A549 treated with Hydrocortisone at 1 μM for 4 hours (cell line): ENCODE measurements at places on chromosomes 16 and 17. TPM values are rescaled to one million over a fixed set of nuclear protein-coding genes. Genes with fewer than 3 reads are reported as not detected.

Gene ZFHX3
- 7.6 to 13.0 TPM (median 10.3 TPM) in 5 replicates for total RNA-seq

Gene SLC5A11
- total RNA-seq = 0.22 to 0.51 TPM (median 0.36 TPM) in 5 replicates

Gene GINS2
- total RNA-seq = 28.6 to 33.5 TPM (median 30.3 TPM) in 5 replicates

Gene MNT
- total RNA-seq = 14.5 to 17.6 TPM (median 16.2 TPM) in 5 replicates

Gene RNF222
- not detected in 5 replicates for total RNA-seq

Gene KLHL10
- total RNA-seq = 0.05 to 0.25 TPM (median 0.10 TPM) in 3 of 5 replicates, not detected in the others

Gene USP6
- total RNA-seq = 0.02 TPM in 5 replicates

Gene DHRS7C
- total RNA-seq = not detected in 5 replicates

Gene RAB26
- 2.5 to 4.5 TPM (median 3.5 TPM) in 5 replicates for total RNA-seq

Gene PLLP
- total RNA-seq = 0.97 to 1.7 TPM (median 1.6 TPM) in 5 replicates

Gene MSLN
- total RNA-seq = 2.5 to 4.0 TPM (median 3.1 TPM) in 5 replicates

Gene TP53TG3
- 0.22 to 1.2 TPM (median 0.59 TPM) in 5 replicates for total RNA-seq

Gene G6PC1
- 0.14 TPM in 1 of 5 replicates, not detected in the others for total RNA-seq

Gene FOXF1
- 0.03 TPM in 2 of 5 replicates, not detected in the others for total RNA-seq

Gene SPNS3
- 0.20 TPM in 1 of 5 replicates, not detected in the others for total RNA-seq

Gene YPEL2
- 2.0 to 3.2 TPM (median 2.8 TPM) in 5 replicates for total RNA-seq

Gene PCGF2
- 36.0 to 61.2 TPM (median 54.0 TPM) in 5 replicates for total RNA-seq

Gene TBC1D3I
- total RNA-seq = 0.10 to 0.27 TPM (median 0.17 TPM) in 5 replicates

Gene HS3ST3B1
- total RNA-seq = 0.93 to 1.2 TPM (median 1.2 TPM) in 5 replicates

Gene PYY
- total RNA-seq = not detected in 5 replicates

Gene PTGES3L
- total RNA-seq = 0.95 to 1.4 TPM (median 1.1 TPM) in 5 replicates

Gene NRN1L
- 0.17 to 0.32 TPM (median 0.23 TPM) in 3 of 5 replicates, not detected in the others for total RNA-seq

Gene UTS2R
- total RNA-seq = 0.08 TPM in 1 of 5 replicates, not detected in the others

Gene DLX4
- total RNA-seq = 1.8 to 2.9 TPM (median 2.7 TPM) in 5 replicates

Gene MT4
- total RNA-seq = not detected in 5 replicates

Gene SPATA32
- 0.07 to 0.18 TPM (median 0.14 TPM) in 4 of 5 replicates, not detected in the other for total RNA-seq

Gene HID1
- 15.3 to 18.3 TPM (median 16.9 TPM) in 5 replicates for total RNA-seq

Gene NHERF2
- 49.8 to 63.3 TPM (median 62.7 TPM) in 5 replicates for total RNA-seq

Gene HCRT
- total RNA-seq = 0.21 to 0.50 TPM in 2 of 5 replicates, not detected in the others

Gene KRT15
- total RNA-seq = 2.1 to 3.9 TPM (median 3.2 TPM) in 5 replicates

Gene KRT40
- not detected in 5 replicates for total RNA-seq

Gene C17orf100
- 1.8 to 3.3 TPM (median 2.8 TPM) in 5 replicates for total RNA-seq

Gene KRTAP4-5
- not detected in 5 replicates for total RNA-seq

Gene KRTAP4-9
- total RNA-seq = not detected in 5 replicates

Gene HBZ
- total RNA-seq = 0.23 TPM in 1 of 5 replicates, not detected in the others

Gene CCL22
- total RNA-seq = 0.05 to 0.07 TPM in 2 of 5 replicates, not detected in the others

Gene EARS2
- 24.7 to 31.9 TPM (median 31.0 TPM) in 5 replicates for total RNA-seq

Gene CBFA2T3
- 0.31 to 0.85 TPM (median 0.77 TPM) in 5 replicates for total RNA-seq

Gene VAC14
- total RNA-seq = 30.9 to 34.7 TPM (median 33.5 TPM) in 5 replicates

Gene CACNA1G
- total RNA-seq = 3.4 to 4.1 TPM (median 3.8 TPM) in 5 replicates

Gene GDPD3
- total RNA-seq = 1.2 to 1.5 TPM (median 1.3 TPM) in 5 replicates

Gene KRT39
- not detected in 5 replicates for total RNA-seq

Gene ZFPM1
- total RNA-seq = 4.2 to 7.1 TPM (median 6.6 TPM) in 5 replicates
